NCI-H1092 (cell line): ENCODE measurements at places on chromosomes 6 and 20.

GRCh38 chr6:69408886-69409285, 387.9 kb downstream of the LMBRD1 start:
- no peak for DNase-seq

DNA sequence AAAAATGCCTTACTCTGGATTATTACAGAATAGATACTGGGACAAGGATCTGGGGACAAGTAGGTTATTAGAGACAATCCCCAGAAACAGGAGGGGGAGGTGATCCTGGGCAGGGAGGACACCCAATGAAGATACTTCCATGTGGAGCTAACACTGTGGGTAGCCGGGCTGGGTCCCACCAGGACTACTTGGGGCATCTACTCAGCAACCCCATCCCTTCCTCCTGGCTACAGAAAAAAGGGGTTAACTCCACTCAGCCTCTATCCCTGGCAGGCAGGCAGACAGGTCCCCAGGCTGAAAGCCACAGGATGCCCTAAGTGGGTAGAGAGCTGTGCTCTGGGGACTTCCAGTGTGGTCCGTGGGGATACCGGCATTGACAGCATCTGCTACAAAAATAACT, 68.0 kb upstream of the NXT1 start:
- no peak for DNase-seq

- DNase-seq: no peak
Observed at GRCh38 chr20:62575976-62576722, 66.2 kb upstream of the SLCO4A1 start.

- no peak for DNase-seq
Observed at GRCh38 chr6:24568683-24569082, 73.9 kb downstream of the ALDH5A1 start.

- DNase-seq: no peak
Observed at GRCh38 chr20:19777315-19777714, 19.3 kb downstream of the RIN2 start.

DNA sequence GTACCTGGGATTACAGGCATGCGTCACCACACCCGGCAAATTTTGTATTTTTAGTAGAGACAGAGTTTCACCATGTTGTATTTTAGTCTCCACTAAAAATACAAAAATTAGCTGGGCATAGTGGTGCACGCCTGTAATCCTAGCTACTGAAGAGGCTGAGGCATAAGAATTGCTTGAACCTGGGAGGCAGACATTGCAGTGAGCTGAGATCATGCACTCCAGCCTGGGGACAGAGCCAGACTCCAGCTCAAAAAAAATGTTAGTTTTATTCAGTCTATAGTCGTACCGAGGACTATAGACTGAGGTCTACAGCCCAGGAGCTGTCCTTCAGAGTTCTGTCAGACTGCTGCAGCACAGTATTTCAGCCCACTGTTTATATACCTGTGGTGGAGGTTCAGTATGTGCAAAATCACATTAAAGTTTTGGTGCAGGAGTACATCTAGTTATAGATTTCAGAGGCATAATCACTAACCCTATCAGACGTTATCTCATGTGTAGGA, 3.6 kb upstream of the CASP8AP2 start:
- no peak for DNase-seq

DNA sequence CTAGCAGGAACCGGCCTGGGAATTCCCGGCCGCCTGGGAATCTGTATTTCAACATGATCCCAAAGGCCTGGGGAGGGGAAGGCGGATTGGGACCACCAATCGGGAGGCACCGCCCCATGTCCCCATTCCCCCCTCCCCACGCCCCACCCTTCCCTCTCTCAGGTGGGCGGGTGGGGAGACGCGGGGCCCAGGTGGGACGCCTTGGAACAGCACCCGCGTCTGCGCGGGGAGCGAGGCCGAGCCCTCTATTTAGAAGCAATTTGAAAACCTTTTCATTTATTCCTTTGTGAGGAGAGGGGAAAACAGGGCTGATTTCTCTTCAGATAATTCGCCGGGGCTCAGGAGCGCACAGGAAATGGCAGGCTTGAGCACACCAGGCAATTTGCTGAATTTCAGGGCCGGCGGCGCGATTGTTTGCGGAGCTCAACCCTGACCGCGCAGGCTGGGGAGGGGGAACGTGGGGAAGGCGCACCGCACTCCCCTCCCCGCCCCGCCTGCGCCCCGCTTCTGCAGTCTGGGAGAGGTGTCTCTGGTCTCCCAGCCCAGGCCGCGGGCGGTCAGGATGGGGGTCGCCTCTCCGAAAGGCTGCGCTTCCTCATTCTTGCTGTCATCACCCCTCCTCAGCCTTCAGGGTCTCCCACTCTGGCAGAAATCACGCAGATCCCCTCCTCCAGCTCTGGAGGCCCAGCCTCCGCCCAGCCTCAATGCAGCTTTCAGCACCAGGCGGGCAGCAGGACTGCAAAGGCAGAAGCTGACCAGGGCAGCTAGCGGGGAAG, 170.0 kb downstream of the GRM4 start:
- no peak for DNase-seq

GRCh38 chr6:88376768-88377387, 210.7 kb upstream of the CNR1 start:
- DNase-seq: no peak
